ENCODE measurements at places on chromosomes 1 and 21. TPM values are rescaled to one million over a fixed set of nuclear protein-coding genes. Genes with fewer than 3 reads are reported as not detected.

S1PR1 gene
- 3.2 TPM for total RNA-seq

SPRR2E gene
- total RNA-seq, result not detected

FMO4 gene
- 3.6 TPM for total RNA-seq

PLA2G2A gene
- total RNA-seq, result 1.9 TPM

S100A1 gene
- 2.0 TPM for total RNA-seq

NBPF10 gene
- total RNA-seq, result 0.63 TPM

DNA sequence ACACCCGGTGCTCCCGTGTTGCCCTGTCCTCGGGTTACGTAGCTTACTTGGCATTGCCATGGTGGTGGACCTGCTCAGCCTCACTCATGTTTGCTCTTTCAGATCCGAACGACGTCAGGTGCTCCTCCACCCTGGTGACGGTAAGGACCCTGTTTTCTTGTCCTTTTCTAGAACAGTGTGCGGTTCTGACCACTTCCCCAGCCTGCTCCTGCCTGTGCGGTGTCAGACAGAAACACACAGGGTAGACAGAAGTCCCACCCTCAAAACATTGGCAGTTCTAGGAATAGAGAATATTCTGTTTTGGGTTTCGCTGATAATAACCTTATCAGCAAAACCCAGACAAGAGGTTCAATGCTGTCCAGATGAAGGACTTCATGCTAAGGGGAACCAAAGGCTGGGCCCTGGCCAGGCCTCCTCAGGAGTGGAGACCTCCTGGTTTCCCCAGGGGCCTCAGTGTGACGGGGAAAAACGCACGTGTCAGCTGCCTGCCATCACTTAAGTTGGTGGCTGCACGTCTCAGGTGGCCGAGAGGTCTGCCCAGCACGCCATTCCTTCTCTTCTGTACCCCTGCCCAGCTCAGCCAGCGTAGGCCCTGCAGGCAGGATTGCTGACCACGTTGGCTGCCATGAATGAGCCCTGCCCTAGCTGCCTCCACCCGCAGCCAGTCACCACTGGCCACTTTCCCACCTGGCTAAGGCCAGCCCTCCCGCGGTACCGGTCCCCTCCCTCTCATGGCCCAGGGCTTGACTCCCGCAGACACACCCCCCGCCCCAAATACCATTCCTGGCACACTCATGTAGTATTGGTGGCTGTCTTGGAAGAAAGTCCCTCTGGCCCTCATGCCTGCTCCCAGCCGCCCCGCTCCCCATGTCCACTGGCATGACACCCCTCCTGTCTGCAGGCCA lies 33.6 kb downstream of the SLC37A1 start:
- peaks cover 27% of the 10 kb centered on the region for H3K4me1 ChIP-seq
- H3K4me3 ChIP-seq, result no peak overlapping the region
- H3K27ac ChIP-seq, result no peak overlapping the region
- DNase-seq, result no peak

DNA sequence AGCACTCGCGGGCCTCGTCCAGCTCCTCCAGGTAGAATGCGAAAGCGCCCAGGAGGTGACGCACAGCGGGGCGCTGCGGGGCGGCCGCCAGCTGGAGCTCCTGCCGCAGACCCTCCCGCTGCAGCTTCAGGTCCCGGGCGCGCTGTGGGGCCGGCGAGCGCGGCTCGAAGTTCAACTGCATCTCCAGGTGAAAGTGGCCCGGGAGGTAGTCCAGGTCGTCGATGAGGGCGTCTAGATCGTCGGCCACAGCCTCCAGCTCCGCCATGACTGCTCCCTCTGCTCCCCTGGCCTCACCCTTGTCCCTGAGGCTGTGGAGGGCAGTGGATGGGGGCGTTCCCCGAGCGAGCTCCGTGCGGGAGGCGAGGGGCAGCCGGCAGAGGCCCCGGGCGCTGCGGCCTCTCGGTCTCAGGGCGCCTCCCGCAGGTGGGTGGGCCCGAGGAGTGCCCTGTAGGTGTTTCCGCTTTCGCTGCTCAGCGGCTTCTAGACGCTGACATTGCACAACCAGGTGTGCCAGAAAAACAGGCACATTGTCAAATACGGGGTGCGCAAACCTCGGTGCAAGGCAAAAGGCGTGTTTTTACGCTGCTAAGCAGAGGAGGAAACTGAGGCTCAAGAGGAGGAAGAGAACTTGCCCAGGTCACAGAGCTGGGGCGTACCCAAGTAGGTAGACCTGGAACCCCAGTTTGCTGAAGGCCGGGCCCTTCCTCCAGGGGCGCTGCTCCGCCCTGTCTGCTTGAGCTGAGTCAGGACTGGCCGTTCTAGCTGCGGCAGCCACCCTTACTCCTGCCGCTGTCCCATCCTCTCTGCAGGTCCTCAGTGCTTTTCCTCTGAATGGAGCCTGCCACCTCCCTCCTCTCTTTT lies at the start of gene TTC22:
Gene TTC22 (minus strand): TSS at position 425 of the 861 bp plus-strand sequence. CDS start 160 bp downstream, at position 265.
- peak; percentile 58 for DNase-seq
- H3K4me1 ChIP-seq, result 0 out of 2 replicates have a peak, but pooled peaks cover 6% of the 10 kb centered on the region
- H3K36me3 ChIP-seq, result no peaks in the 10 kb centered on the region

DNA sequence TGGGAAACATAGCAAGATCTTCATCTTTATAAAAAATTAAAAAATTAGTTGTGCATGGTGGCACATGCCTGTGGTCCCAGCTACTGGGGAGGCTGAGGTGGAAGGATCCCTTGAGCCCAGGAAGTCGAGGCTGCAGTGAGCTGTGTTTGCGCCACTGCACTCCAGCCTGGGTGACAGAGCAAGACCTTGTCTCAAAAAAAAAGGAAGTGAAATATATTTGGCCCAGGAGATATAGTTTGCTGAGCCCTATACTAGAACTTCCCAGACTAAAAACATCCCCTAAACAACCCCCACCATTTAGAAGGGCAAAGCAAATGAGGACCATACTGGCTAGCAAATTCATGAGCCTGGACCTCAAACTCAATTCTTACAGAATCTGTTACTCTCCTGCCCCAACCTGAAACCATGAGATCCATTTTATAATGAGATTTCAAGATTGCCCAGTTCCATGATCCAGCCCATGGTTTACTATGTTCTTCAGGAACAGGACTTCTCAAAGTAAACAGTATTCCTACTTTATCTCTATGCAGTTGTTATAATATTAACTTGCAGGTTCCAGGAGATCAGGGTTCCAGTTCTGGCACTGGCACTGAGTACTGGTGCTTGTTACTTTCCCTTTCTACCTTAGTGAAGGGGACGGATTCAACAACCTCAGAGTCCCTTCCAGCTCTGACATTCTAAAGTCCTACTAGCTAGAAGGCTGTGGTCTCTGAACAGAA lies 48.9 kb upstream of the TADA1 start:
- H3K27me3 ChIP-seq, result peaks cover 35% of the 10 kb centered on the region
- no peak for DNase-seq
- no peak overlapping the region for H3K4me3 ChIP-seq
- peaks cover 11% of the 10 kb centered on the region for H3K4me1 ChIP-seq
- H3K36me3 ChIP-seq, result no peaks in the 10 kb centered on the region

DNA sequence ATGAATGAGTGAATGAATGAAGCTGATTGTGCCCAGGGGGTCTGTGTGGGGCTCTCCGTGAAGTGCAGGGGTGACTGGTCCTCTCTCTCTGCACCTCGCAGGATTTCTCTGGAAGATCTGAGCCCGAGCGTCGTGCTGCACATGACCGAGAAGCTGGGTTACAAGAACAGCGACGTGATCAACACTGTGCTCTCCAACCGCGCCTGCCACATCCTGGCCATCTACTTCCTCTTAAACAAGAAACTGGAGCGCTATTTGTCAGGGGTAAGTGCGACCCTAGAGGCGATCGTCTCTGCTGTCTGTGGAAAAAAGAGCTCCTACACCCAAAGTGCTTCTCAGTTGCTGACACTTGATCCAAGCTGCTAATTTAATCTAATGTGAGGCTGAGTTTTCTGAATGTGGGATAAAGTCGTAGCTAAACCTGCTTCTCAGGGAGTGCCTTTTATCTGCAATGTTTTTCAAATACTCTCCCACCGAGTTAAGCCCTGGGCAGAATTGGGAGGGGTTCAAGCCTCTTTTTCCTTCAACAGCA lies 101.7 kb downstream of the HUNK start:
- H3K4me1 ChIP-seq, result peaks cover 14% of the 10 kb centered on the region
- no peaks in the 10 kb centered on the region for H3K36me3 ChIP-seq
- no peak overlapping the region for H3K4me3 ChIP-seq
- no peaks in the 10 kb centered on the region for H3K27me3 ChIP-seq
- DNase-seq, result peak; percentile 16
- no peak overlapping the region for H3K27ac ChIP-seq

- H3K27ac ChIP-seq, result peak overlapping the region; percentile 58
- DNase-seq, result peak; percentile 66
- no peaks in the 10 kb centered on the region for H3K36me3 ChIP-seq
- no peak overlapping the region for H3K4me3 ChIP-seq
Measured at GRCh38 chr1:11882814-11883538, 24.2 kb upstream of the NPPB start.

- H3K27me3 ChIP-seq, result no peaks in the 10 kb centered on the region
- H3K36me3 ChIP-seq, result no peaks in the 10 kb centered on the region
- no peak overlapping the region for H3K27ac ChIP-seq
- no peak overlapping the region for H3K4me3 ChIP-seq
Measured at GRCh38 chr1:106603616-106604015, 452.9 kb upstream of the PRMT6 start.

DNA sequence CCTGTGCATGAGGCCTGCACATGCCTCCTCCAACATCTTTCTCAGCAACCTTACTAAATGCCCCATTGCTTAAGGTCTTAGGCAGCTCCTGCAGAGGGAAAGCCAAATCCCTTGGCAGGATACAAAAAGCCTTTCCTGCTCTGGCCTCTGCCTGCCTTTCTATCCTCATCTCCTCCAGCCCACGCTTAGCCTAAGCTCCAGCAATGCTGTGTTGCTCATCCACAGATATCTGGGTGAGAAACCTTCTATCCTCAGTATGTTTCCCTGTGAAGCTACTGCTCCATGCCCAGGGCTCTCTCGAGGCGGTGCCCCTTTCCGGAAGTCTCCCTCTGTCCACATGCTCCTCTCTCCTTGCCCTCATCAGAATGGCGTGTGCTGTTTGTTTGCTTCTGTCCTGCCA lies 37.0 kb upstream of the CCSAP start:
- H3K4me1 ChIP-seq, result peaks cover 33% of the 10 kb centered on the region
- H3K27me3 ChIP-seq, result peaks cover 5% of the 10 kb centered on the region
- peak overlapping the region; percentile 19 for H3K4me3 ChIP-seq
- DNase-seq, result no peak
- no peak overlapping the region for H3K27ac ChIP-seq

DNA sequence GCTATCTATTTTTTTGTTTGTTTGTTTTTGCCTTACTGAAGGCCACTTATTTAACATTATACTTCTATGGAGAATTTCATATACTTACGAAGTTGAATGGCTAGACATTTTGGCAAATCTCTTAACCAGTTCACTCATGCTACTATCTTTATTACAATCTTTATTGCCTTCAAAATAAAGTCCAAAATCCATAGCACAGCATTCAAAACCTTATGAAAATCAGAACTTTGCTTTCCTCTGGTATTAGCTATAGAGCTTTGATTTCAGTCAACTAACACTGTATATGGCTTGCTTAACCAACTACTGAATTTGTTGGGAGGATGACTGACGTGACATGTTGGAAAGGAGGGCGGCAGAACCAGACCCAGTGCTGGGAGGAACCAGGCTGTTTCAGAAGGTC lies 571.1 kb downstream of the LMO4 start:
- H3K4me1 ChIP-seq, result peaks cover 9% of the 10 kb centered on the region
- H3K27me3 ChIP-seq, result no peaks in the 10 kb centered on the region
- no peak overlapping the region for H3K4me3 ChIP-seq

GRCh38 chr1:111769517-111770146 lies 13.9 kb downstream of the DDX20 start:
- H3K4me3 ChIP-seq, result no peak overlapping the region
- DNase-seq, result no peak
- no peaks in the 10 kb centered on the region for H3K4me1 ChIP-seq
- H3K36me3 ChIP-seq, result peaks cover 25% of the 10 kb centered on the region
- H3K27ac ChIP-seq, result no peak overlapping the region
- no peaks in the 10 kb centered on the region for H3K27me3 ChIP-seq

DNA sequence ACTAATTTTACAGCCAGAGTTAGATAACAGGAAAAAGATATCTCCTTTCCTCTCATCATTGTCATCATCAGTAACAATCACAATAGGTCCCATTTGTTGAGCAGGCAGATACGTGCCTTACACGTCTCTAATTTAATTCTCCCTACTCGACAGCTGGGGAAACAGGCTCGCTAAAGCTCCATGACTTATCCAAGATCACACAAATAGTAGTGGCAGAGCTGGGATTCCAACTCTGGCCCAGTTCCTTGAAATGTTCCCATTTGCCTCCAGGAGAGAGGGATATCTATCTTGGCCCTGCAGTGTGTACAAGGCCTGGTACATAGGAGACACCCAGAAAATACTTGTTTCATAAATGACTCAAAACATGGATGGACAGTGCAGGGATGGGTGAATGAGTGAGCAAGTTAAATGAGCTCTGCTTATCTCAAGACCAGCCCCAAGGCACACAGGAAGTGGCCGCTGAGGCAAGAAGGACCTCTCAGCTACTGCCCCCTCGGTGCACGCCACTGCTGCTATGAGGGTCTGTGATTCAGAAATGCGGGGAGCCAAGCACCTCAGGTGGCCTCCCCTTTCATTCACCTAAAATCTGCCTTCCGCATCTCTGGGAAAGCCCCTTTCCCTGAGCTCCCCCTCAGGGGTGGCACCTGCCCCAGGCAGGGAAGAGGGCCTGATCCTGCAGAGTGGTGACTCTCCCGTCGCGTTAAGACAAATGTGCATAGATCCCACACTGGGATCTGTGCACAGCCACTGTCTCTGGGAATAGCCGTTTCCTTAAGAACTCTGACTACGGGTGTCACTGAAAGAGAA lies 3.6 kb downstream of the KCNN3 start:
- DNase-seq, result no peak
- H3K4me1 ChIP-seq, result peaks cover 67% of the 10 kb centered on the region
- H3K27ac ChIP-seq, result no peak overlapping the region
- H3K36me3 ChIP-seq, result no peaks in the 10 kb centered on the region

- no peaks in the 10 kb centered on the region for H3K27me3 ChIP-seq
- peak; percentile 85 for DNase-seq
- no peak overlapping the region for H3K4me3 ChIP-seq
Measured at GRCh38 chr1:202656951-202657646, 53.2 kb downstream of the SYT2 start.

- no peak for DNase-seq
- H3K4me3 ChIP-seq, result no peak overlapping the region
- H3K27me3 ChIP-seq, result no peaks in the 10 kb centered on the region
- peaks cover 11% of the 10 kb centered on the region for H3K4me1 ChIP-seq
- H3K36me3 ChIP-seq, result no peaks in the 10 kb centered on the region
- no peak overlapping the region for H3K27ac ChIP-seq
Measured at GRCh38 chr1:245469734-245470133, 314.9 kb downstream of the KIF26B start.

DNA sequence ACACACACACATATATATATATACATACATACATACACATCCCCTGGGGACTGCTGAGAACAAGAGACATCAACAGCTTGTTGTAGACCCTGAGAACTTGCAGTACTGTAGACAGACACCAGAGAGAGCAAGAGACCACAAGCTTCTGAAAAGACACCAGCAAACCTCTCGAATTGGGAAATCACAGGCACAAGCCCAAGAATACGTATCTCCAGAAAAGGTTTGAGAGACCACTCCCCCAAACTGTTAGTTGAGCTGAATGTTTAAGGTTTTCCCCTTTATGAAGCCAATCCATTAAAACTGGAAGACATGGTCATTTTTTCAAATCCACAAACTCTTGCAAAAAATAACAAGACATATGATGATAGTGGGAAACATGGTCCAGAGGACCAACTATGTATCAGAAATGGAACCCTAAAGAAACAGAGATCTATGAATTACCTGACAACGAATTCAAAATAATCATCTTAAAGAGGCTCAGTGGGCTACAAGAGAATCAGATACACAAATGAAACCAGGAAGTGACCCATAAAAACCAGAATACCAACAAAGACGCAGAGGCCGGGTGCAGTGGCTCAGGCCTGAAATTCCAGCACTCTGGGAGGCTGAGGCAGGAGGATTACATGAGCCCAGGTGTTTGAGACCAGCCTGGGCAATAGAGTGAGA lies 45.1 kb downstream of the SLC2A1 start:
- no peak overlapping the region for H3K27ac ChIP-seq
- no peak overlapping the region for H3K4me3 ChIP-seq
- peak; percentile 53 for DNase-seq
- H3K36me3 ChIP-seq, result peaks cover 29% of the 10 kb centered on the region

Data from WTC11 (cell line).